ENCODE measurements at places on chromosomes 2 and 18.

DNA sequence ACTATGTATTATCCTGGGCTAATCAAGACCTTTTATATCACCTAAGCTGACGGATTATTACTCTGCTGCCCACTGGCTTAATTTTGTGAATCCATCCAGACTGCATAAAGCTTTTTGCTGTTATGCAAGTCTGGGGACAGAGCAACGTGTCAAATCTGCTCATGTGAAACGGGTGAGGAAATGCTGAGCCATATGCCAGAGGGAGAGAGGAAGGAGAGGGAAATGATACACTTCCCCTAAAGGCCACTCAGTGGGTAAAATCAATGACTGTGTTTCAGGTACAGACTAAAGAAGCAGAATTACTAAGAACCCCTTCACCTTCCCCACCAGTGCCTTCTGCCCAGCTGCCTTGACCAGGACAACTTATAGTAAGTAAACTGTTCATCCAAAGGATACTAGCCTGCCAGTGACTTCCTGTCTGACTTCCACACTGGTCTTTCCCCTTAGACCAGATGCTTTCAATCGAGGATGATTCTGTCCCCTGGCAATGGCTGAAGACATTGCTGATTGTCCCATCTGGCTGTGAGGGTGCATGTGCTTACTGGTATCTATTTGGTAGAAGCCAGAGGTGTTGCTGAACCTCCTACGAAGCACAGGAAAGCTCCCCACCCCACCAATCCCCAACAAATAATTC is 43.0 kb downstream of the STAT1 start:
- DNase-seq: no peak

- no peak for DNase-seq
Observed at GRCh38 chr18:4200399-4200798, 254.7 kb downstream of the DLGAP1 start.

DNA sequence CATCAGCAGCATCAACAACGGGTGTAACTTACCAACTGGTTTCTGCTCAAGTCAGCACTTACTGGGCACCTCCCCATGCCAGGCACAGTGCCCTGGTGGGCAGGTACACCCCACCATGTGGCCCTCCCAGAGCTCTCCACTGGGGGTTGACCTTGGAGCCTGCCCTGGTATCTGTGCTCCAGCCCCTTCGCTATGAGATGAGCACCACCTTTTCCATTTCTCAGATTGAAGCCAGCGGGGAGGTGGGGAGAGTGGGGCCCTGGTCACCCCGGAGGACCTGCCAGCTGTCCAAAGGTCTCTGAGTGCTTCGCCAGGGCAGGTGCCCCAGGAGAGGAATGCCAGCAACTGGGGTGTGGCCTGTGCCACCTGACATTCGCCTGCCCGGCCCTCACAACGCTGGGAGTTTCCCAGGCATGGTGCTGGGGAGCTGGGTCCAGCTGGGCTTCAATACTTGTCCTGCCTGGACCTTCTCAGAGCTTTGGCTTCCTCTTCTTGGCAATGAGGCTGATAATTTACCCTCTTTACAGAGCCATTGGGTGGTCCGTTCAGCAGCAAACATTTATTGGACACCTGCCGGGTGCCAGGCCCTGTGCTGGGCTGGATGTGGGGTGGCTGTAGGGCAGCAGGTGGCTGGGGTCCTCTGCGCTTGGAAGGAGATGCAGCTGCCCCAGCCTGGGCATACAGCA is 5.9 kb upstream of the ZAP70 start:
- DNase-seq: no peak

GRCh38 chr2:143936538-143936847 is 583.4 kb downstream of the ZEB2 start:
- DNase-seq: no peak
